ENCODE measurements at places on chromosomes 6 and 20.

DNA sequence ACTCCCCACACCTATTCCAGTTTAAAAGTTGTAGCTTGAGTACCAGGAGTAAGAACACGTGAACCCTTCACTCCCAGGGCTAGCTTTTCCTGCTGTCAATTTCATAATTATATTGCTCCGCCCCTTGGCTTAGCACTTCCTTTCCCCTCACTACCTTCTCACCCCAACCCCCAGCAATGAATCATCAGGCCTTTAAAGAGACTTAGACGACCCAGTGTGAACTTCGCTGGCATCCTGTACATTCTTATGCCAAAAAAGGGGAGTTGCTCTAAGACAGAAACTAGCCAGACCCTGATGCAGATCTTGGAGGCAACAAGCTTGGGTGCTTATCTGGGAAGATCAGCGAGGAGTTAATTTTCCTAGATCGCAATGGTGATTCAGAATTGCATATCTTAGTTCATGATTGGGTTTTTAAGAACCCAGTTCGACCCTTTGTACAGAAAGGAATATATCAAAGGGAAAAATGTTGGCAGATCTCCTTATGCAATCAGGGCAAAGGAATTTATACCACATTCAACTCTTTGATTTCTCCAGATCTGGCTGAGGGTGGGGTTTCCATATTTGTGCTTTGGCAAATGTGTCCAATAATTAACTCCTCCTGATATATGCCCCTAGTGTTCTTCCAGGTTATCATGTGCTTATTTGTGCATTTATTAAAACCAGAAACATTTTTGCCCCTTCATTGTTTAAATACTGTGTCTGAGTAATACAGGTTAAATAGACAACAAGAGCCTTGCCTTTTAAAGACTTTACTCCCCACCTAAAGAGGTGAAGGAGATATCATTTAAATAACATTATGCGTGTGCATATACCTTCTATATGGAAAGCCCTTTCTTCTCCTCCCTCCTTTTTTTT, 8.1 kb upstream of the ATXN1 start:
- DNase-seq = no peak

GRCh38 chr6:124795643-124796463, 166.4 kb upstream of the RNF217 start:
- peak; percentile 22 for DNase-seq

GRCh38 chr20:21559305-21559704, 45.4 kb upstream of the NKX2-2 start:
- no peak for DNase-seq

DNA sequence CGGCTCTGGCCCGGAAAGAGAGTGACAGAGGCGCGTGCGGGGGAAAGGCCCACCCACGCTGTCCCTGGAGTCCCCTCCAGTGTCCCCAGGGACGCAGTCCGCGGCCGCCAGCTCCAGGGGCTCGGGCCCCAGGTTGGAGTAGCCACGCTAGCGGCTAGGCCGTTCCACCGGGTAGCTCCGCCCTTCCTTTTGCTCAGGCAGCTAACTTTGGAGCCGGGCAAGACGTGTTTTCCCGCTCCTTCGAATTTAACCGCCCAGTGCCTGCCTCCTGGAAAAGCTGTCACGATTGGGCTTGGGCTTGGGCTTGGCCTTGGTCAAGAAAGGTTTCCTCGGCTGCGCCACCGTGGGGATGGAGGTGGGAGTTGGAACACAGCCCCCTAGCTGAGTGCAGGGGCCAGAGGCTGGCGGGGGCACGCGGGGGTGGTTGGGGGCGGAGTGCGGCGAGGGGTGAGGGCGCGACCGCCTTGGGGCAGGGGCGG, 4.7 kb downstream of the LINC00237 start:
- DNase-seq = no peak

- DNase-seq = no peak
Measured at GRCh38 chr20:45041464-45042337, 59.2 kb downstream of the KCNS1 start.

DNA sequence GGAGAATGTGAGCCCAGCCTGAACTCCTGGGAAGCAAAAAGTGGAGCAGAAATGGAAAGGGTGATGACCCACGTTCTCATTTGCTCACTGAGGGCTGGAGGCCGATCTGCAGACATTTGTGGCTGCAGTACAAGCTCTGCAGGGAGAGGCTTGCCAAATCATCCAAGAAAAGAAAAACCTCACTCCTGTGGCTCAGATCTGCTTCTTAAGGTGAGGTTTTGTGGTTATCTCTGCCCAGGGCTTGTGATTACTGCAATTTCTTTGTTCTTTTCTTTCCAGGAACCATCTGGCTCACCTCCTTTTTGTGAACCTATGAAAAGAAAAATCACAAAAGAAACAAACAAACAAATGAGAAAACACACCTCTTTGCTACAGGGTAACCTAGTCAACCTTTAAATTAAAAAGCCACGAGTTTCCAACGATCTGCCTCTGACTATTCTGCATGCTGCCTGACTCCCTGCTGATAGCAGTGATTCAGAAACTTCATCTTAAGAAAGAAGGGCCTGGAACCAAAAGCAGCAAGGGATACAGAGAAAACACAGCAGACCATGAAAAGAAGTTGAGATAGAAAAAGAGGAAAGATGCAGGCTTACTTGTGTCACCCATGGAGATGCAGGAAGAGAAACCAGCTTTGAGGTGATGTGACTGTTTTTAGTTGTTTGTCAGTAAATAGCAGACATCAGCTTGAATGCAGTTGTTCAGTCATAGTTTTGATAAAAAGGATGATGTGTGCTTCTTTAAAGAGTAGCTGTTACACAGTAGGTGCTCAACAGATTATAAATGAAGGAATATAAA, 165.1 kb downstream of the LMBRD1 start:
- DNase-seq = no peak

- no peak for DNase-seq
Measured at GRCh38 chr6:42915732-42916131, at the start of gene PTCRA. TSS of gene PTCRA (plus strand) at chr6:42916053. CDS start at chr6:42916070, 17 bp downstream.

DNA sequence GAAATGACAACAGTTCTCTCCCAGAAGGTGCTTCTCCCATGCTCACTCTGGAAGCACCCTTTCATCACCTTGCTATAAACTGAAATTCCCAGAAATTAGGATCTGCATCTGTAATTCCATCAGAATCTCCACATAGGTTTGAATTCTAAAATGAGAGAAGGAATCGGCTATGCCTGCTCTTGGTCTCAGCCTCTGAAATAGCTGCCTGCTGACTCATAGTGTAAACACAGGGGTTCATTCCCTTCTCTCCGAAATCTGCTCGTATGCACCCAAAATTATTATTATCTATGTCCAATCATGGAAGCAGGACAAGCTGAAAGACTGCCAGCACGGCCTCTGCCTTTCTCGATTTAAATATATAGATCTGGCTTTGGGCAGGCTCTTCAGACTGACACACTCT, 74.6 kb upstream of the TAB2 start:
- DNase-seq = no peak

DNA sequence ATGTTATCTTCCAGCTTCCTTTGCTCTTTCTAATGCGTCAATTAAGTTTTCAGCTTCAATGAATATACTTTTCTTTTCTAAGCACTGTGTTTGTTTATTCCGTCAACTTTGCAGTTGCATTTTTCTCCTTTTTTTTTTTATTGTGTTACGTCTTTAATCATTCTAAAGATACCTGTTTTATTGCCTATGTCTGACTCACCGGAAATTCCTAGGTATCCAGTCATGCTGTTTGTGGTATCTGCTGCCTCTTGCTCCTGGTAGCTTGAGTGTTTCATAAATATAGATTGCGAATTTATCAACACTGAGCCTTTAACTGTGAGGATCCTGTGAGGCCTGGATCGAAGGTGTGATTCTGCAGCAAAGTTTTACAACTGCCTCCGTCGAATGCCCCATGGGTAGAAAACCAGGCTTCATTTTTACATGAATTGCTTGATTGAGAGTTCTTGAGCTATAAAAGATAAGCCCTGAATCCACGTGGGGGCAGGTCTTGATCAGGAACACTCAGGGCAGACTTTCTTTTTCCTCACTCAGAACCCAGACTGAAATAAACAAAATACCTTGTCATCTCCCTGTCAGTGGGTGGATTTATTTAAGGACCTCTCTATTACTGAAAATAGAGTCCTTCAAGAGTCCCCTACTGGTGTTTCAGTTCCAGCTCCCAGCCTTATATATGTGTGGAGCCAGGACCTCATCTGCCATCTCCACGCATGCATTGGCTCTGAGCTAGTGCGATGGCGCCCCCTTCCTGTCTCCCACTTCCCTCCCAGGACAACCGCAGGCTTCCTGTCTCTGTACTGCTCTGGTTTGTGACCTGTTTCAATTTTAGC, 60.1 kb upstream of the LRRC1 start:
- DNase-seq = no peak

GRCh38 chr20:46031701-46032254, 2.8 kb downstream of the SLC12A5 start:
- peak; percentile 94 for DNase-seq

DNA sequence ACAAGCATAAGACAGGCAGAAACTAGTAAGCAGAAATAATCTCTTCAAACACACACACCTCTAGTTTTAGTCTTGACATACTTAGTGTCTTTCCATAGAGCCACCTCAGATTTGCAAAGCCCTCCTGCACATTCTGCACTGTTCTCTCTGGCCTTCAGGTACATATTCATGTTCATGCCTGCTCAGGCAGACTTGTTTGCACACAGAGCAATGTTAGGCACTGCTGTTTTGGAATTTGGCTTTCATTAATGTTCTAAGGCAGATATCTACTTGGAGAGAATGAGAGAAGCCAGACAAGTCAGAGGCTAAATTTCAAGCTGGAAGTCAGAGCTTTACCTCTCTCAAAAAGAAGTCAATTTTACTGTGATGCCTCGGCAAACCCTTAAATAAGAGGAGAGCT, 21.3 kb upstream of the DST start:
- no peak for DNase-seq

GRCh38 chr20:38301309-38301708, 2.6 kb upstream of the BPI start:
- no peak for DNase-seq

GRCh38 chr6:137801352-137802114, 65.5 kb upstream of the TNFAIP3 start:
- no peak for DNase-seq

DNA sequence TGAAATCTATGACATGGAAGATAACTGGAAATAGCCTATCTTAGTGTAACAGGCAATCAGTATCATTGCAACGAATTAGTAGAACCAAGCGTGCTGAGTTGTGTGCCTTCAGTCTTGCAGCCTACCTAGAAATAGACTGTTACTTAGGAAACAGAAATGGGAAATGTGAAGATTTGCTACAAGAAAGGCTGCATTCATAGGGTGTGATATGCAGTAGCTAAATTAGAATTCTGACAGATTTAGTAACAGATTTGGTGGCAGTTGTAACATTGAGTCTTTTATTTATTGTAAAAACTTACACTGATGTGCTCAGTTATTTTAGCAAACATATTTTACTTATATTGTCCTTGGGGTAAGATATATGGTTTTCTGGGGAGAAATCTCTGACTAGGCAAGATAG, 56.2 kb downstream of the MAP7 start:
- no peak for DNase-seq

DNA sequence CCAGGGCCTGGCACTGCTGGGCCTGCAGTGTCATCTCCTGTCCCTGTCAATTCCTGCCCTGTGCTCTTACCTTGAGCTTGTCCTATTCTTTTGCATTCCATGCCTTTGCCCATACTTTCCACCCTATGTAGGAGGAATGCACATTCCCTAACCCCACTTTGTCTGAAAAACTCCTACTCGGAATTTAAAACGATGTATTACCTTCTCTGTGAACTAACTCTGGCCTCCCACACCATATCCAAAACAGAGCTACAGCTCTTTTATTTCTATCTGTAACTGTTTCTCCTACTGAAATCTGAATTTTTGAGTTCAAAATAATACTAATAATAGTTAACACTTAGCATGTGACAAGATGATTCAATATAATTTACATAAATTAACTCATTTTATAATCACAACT, 353.7 kb downstream of the FRK start:
- no peak for DNase-seq

DNA sequence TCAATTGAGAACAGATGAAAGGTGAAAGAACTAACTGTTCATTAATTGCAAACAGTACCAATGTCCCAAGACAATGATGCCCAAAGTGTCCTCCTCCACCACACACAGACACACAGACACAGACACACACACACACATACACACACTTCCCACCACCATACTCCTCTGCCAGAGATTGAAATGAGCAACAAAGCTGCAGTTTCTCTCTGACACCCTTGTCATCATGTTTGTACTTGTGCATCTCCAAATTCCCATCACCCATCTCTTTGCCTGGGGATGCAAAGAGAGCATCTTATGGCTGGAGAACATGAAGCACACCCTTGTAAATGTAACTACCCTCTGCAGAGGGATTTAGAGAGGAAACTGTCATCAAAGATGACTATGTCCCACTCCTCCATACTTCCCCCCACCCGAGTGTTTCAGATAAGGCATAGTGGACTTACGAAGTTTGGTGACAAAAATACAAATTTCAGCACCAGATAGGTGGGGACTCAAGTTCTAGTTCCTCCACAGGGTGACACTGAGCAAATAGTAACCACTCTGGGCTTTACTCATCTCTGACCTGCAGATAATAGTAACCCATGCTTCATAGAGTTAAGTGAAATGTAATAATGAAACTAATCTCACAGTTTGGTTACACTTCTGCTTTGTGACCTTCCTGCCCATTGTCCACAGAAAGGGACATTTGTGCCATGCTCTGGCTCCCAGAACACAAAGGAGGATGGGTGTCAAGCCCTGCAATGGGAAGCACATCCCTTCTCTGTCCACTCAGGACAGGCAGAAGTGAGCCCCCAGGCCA, 8.7 kb downstream of the MAFB start:
- DNase-seq = no peak

DNA sequence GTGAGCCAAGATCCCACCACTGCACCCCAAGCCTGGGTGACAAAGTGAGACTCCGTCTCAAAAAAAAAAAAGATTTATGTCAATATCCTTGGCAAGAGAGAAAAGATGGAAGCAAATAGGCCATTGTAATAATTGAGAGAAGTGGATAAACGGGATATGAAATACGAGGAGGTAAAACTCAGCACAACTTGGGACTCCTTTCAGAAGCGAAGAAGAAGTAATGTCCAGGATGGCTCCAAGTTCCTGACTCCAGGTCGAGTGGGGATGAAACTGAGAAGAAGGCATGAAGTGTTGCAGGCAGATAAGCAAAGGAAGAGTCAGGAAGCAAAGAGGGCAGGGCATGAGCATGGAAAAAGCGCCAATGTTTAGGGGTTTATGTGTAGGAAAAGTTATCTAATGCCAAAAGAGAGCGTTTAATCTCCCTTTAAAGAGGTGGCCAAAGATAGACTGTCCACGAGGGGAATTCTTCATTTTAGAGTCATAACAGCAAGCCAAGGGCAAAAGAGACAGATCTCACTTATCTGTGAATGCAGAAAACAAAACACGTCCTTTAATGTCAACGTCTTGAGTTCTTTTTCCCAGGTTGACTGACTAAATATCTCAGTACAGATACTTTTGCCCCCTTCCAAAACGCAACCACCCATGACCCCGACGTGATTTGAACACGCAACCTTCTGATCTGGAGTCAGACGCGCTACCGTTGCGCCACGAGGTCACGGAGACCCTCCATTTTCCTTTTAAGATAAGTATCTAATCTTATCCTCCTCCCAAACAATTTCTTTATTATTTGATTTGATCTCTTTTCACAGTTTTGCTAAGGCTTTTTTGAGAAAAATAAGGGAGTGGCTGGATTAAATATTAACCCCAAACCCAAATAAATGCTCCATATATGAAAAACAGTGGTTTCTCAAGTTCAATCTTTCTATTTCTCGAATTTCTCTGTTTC, 46.3 kb upstream of the BTN3A2 start:
- DNase-seq = no peak
